ENCODE measurements at places on chromosomes 7 and 10.

DNA sequence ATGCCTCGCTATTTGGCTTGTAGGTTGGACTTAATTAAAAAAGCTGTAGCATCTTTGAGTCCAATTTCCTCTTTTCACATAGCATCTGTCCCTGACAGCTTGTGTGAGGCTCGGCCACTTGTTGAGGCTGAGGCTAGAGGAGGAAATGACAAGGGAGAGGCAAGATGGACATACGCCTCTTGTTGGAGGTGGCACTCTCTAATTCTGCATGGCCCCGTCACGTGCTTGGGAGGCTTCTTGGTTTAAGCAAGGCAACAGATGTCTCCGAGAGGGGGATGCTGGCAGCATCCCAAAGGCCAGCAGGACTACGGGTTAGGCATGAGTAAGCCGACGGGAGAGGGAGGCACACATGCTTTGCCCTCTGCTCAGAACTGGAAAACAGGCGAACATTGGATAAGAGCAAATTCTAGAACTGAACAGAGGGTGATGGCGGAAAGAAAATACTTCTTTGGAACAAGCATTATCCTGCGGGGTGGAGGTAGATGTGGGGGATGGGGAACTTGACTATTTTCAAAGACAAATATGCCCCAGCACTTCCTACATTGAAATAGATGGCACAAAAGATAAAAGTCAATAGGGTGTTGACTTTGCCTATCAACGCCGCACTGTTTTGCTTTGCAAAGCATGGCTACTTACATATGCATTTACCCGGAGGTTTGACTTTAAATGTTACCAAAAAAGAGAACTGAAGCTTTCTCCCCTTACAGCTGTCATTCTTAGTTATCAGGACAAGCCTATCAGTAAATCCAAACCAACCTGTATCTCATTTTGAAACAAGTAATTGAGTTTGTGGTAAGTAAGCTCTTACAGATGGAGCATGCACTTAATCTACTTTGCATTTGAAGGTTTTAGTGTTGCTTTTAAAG is 94.8 kb downstream of the CHN2 start:
- H3K27me3 ChIP-seq: no peaks in the 10 kb centered on the region
- no peak overlapping the region for H3K4me3 ChIP-seq
- H3K4me1 ChIP-seq: peaks cover 9% of the 10 kb centered on the region
- H3K36me3 ChIP-seq: no peaks in the 10 kb centered on the region
- DNase-seq: no peak

DNA sequence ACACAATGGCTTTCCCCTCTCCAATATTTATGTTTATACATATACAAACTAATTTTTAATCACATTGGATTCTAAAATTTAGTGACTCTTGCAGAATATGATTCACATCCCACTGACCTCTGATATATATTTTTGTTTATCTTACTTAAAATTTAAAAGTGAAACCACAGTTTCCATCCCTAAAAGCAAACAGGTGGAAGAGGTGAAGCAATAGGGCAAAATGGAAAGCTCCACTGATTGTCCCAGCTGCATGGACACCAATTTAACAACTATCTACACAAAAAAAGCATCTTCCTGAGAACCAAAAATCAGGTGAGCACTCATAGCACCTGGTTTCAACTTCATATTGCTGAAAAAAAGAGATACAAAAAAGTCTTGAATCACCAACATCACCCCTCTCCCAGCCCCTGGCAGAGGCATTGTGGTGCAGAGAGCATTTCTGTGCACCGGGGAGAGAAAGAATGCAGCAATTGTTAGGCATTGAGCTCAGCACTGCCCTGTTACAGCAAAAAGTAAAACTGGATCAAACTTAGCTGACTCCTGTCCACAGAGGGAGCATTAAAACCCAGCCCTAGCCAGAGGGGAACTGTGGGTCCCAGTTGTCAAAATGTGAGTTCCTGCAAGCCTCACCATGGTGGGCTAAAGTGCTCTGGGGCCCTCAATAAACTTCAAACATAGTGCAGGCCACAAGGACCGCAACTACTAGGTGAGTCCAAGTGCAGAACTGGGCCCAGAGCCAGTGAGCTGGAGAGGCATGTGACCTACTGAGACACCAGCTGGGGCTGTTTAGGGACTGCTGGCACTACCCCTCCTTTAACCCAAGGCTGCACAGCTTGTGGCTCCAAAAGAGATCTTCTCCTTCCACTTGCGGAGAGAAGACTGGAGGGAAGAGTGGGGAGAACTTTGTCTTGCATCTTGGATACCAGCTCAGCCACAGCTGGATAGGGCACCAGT is 92.1 kb downstream of the SIRT1 start:
- no peaks in the 10 kb centered on the region for H3K27me3 ChIP-seq
- no peaks in the 10 kb centered on the region for H3K4me1 ChIP-seq
- no peaks in the 10 kb centered on the region for H3K36me3 ChIP-seq
- no peak for DNase-seq

DNA sequence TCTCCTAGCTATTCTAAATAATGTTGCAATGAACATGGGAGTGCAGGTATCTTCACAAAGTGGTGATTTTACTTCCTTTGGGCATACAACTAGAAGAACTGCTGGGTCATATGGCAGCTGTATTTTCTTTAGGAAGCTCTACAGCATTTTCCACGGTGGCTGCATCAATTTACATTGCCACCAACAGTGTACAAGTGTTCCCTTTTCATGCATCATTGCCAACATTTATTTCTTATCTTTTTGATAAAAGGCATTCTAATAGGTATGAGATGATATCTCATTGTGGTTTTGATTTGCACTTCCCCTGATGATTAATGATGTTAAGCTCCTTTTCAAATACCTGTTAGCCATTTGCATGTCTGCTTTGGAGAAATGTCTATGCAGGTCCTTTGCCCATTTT is 52.6 kb downstream of the NT5C2 start:
- H3K36me3 ChIP-seq: no peaks in the 10 kb centered on the region
- H3K27me3 ChIP-seq: no peaks in the 10 kb centered on the region
- H3K4me3 ChIP-seq: no peak overlapping the region
- no peaks in the 10 kb centered on the region for H3K4me1 ChIP-seq
- DNase-seq: no peak

- no peak for DNase-seq
- no peaks in the 10 kb centered on the region for H3K4me1 ChIP-seq
- no peaks in the 10 kb centered on the region for H3K27me3 ChIP-seq
- no peak overlapping the region for H3K4me3 ChIP-seq
- H3K36me3 ChIP-seq: no peaks in the 10 kb centered on the region
- no peak overlapping the region for H3K27ac ChIP-seq
Observed at GRCh38 chr7:133669061-133669455, 416.2 kb downstream of the EXOC4 start.

DNA sequence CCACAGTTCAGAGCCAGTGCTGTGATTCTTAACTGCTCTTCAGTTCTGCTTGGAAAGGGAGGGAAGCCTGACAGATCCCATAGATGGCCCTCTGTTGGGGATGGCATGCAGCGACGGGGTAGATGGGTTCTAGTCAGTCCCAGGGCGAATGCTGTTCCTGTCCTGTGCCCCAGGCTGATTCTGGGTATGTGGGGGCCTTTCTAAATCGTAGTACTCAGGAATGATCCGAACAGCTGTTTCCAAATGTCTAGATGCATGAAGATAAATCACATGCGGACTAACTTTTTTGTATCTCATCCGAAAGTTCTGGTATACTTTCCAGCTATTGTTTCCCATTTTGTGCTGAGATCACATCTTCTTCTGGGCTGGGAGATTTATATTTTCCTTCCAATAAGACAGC is 186.0 kb upstream of the MKI67 start:
- no peaks in the 10 kb centered on the region for H3K27me3 ChIP-seq
- H3K4me1 ChIP-seq: no peaks in the 10 kb centered on the region
- H3K36me3 ChIP-seq: no peaks in the 10 kb centered on the region
- H3K4me3 ChIP-seq: no peak overlapping the region
- DNase-seq: no peak

- no peak overlapping the region for H3K4me3 ChIP-seq
- no peak for DNase-seq
- no peaks in the 10 kb centered on the region for H3K36me3 ChIP-seq
- no peak overlapping the region for H3K27ac ChIP-seq
- H3K27me3 ChIP-seq: no peaks in the 10 kb centered on the region
- H3K4me1 ChIP-seq: peaks cover 4% of the 10 kb centered on the region
Observed at GRCh38 chr7:18901351-18901750, 216.1 kb downstream of the TWIST1 start.

- no peaks in the 10 kb centered on the region for H3K36me3 ChIP-seq
- no peak overlapping the region for H3K4me3 ChIP-seq
- H3K4me1 ChIP-seq: no peaks in the 10 kb centered on the region
- no peaks in the 10 kb centered on the region for H3K27me3 ChIP-seq
- no peak overlapping the region for H3K27ac ChIP-seq
- no peak for DNase-seq
Observed at GRCh38 chr7:91156316-91157185, 107.7 kb upstream of the FZD1 start.

DNA sequence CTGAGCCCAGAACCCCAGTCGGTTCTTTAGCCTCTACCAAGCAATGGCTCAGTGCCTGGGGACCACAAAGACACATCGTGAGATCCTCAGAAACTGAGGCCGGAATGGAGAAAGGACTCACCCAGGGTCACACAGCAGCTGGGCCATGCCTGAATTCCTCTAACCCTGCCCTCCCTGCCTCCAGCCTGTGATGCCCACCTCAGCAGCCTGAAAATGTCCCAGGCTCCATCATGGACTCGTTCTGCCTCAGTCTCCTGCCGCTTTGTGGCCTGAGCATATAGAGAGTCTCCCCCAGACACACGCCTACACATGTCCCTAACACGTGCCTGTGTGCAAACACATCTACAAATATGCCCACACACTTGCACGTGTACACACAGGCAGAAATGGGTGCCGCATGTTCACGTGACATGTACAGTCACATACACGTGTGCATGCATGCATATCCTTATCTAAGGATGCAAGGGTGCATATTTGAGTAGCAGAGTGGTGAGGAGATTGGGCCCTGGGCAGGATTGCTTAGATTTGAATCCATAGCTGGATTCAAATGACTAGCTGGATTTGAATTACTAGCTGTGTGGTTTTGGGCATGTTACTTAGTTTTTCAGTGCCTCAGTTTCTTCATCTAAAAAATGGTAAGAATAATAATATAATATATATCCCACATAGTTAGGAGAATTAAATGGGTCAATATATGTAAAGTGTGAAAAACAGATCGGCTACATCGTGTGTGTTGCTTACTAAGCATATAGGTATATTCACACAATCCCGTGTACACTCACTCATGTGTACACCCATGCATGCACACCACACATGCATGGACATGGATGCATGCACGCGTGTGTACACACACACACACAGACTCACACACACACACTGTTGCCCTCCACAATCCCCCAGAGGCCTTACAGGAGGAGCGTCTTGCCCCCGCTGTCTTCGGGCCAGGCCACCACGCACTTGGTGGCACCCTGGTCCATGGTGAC is 2.4 kb downstream of the TACR2 start:
- H3K4me1 ChIP-seq: no peaks in the 10 kb centered on the region
- H3K36me3 ChIP-seq: no peaks in the 10 kb centered on the region
- DNase-seq: no peak
- H3K27ac ChIP-seq: no peak overlapping the region

All from mesendoderm (in vitro differentiated cells).